ENCODE measurements at places on chromosomes 6 and 20. TPM values are rescaled to one million over a fixed set of nuclear protein-coding genes. Genes with fewer than 3 reads are reported as not detected.

CLPSL2 gene
- not detected for total RNA-seq

TRIM38 gene
- 2.2 TPM for total RNA-seq

DNA sequence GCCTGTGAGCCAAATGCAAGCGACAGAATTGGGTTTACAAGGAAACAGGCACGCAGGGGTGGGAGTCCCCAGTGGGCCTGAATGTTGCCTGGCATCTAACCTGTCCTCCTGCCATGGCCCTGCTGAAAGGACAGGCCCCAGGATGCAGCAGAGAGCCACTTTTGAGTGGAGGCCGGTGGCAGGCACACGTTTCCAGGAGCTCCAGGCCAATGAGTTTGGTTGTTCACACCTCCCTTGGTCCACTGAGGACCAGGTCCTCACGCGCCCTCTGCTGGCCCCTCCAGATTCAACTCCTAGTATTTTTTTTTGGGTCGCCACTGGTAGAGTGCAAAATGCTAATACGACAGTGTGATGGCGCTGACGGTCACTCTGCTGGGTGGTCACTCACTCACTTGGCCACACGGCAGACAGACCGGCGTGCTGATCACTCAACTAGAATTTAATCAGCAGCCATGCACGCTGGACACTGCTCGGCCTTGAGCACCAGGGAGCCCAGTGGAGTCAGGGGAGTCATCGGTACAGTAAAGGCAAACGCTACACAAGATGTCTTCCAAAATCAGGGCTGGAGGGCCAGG, 81.7 kb upstream of the NFATC2 start:
- peak; percentile 39 for DNase-seq

- DNase-seq, result no peak
These were observed 39.1 kb downstream of the MCM8 start for GRCh38 chr20:5989539-5989938.
